ENCODE measurements at places on chromosomes 16 and 17. TPM values are rescaled to one million over a fixed set of nuclear protein-coding genes. Genes with fewer than 3 reads are reported as not detected.

GRCh38 chr16:56625943-56626654 is 518 bp downstream of the MT1E start:
- H3K4me3 ChIP-seq, result peak overlapping the region; percentile 54
- no peak overlapping the region for H3K27ac ChIP-seq
- H3K27me3 ChIP-seq, result no peaks in the 10 kb centered on the region

- no peaks in the 10 kb centered on the region for H3K36me3 ChIP-seq
- no peaks in the 10 kb centered on the region for H3K27me3 ChIP-seq
- no peak overlapping the region for H3K27ac ChIP-seq
- no peak for DNase-seq
- H3K4me1 ChIP-seq, result no peaks in the 10 kb centered on the region
Measured at GRCh38 chr16:13702614-13703013, 217.3 kb upstream of the ERCC4 start.

DNA sequence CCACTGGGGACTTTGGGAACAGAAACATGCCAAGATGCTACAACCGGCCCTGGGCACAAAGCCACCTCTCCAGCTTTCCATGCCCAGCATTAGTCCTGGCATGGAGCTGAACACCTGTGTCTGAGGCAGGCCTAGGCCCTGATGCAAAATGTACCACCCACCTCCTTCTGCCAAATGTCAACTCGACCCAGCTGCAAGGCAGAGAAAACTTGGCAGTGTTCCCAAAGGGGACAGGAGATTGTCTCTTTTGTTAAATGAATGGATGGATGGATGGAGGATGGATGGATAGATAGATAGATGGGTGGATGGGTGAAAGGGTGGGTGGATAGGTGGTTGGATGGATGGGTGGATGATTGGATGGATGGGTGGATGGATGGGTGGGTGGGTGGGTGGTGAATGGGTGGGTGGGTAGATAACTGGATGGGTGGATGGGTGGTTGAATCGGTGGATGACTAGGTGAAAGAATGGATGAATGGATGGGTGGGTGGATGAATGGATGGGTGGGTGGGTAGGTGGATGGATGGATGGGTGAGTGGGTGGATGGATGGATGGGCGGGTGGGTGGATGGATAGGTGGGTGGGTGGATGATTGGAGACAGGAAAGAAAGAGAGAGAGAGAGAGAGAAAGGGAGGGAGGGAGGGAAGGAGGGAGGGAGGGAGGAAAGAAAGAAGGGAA is 73.4 kb upstream of the TNRC6C start:
- H3K27me3 ChIP-seq, result no peaks in the 10 kb centered on the region
- peak overlapping the region; percentile 93 for H3K27ac ChIP-seq
- H3K36me3 ChIP-seq, result no peaks in the 10 kb centered on the region
- H3K4me3 ChIP-seq, result no peak overlapping the region
- H3K4me1 ChIP-seq, result peaks cover 55% of the 10 kb centered on the region

- H3K27me3 ChIP-seq, result no peaks in the 10 kb centered on the region
- DNase-seq, result peak; percentile 30
- H3K4me1 ChIP-seq, result peaks cover 16% of the 10 kb centered on the region
- no peaks in the 10 kb centered on the region for H3K36me3 ChIP-seq
Measured at GRCh38 chr16:88759245-88759975, 25.6 kb downstream of the PIEZO1 start.

DNA sequence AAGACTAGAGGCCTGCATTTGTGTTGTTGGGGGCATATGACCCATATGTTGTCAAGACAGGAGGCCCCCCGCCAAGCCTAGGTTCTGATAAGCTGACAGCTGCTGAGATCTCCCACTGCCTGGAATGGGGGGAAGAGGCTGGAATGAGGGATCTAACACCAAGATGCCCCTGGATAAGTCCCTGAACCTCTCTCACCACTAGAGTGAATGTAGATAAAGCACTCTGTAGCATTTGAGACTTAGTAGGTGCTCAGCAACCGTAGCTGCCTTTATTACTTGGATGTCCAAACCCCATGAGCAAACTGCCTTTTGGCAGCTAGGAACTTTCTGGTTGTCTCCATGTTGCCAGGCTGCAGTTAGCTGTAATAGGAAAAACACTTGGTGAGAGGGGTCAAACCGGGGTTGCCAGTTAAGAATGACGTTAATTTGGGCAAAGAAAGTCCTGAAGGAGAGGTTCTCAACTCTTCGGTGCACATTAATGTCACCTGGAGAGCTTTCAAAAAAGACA is 4.4 kb upstream of the RASL10B start:
- no peak overlapping the region for H3K4me3 ChIP-seq
- H3K27ac ChIP-seq, result no peak overlapping the region
- peaks cover 8% of the 10 kb centered on the region for H3K4me1 ChIP-seq
- H3K36me3 ChIP-seq, result peaks cover 45% of the 10 kb centered on the region
- no peak for DNase-seq
- no peaks in the 10 kb centered on the region for H3K27me3 ChIP-seq

The FOXL1 gene
- not detected for total RNA-seq

The KRTAP4-5 gene
- not detected for total RNA-seq
